ENCODE measurements at places on chromosomes 6 and 20. TPM values are rescaled to one million over a fixed set of nuclear protein-coding genes. Genes with fewer than 3 reads are reported as not detected.

The ALDH5A1 gene
- 2.4 TPM for total RNA-seq

The CMTR1 gene
- total RNA-seq: 40.9 TPM

The PGC gene
- 0.10 TPM for total RNA-seq

The MYBL2 gene
- total RNA-seq: 0.21 TPM

The CST5 gene
- not detected for total RNA-seq

The MUCL3 gene
- total RNA-seq: not detected

The EDN1 gene
- 4.9 TPM for total RNA-seq

The CD83 gene
- 366 TPM for total RNA-seq

The HLA-DQB1 gene
- total RNA-seq: 1.4 TPM

The VSTM2L gene
- total RNA-seq: not detected

The TRAPPC3L gene
- total RNA-seq: 2.1 TPM

The HSF2 gene
- 52.9 TPM for total RNA-seq

The SYTL3 gene
- total RNA-seq: 35.7 TPM

The ADGRF5 gene
- not detected for total RNA-seq

The C6orf58 gene
- total RNA-seq: not detected

The ESR1 gene
- 0.63 TPM for total RNA-seq

The MCHR2 gene
- total RNA-seq: not detected

The BACH2 gene
- total RNA-seq: 37.6 TPM

The CGA gene
- not detected for total RNA-seq

The NQO2 gene
- 14.5 TPM for total RNA-seq

The NRM gene
- 4.5 TPM for total RNA-seq

The PLG gene
- not detected for total RNA-seq

The ECT2L gene
- not detected for total RNA-seq

The TRIM40 gene
- 1.4 TPM for total RNA-seq

The PPIL4 gene
- total RNA-seq: 54.3 TPM

The C6orf163 gene
- total RNA-seq: 2.0 TPM

The ADGB gene
- total RNA-seq: not detected

The RPL10A gene
- 1,708 TPM for total RNA-seq

The WFDC10A gene
- not detected for total RNA-seq

The SLC17A3 gene
- total RNA-seq: 0.31 TPM

The INSM1 gene
- total RNA-seq: not detected

Data from mononuclear cell (primary cell).